ENCODE measurements at places on chromosomes 3 and 15.

DNA sequence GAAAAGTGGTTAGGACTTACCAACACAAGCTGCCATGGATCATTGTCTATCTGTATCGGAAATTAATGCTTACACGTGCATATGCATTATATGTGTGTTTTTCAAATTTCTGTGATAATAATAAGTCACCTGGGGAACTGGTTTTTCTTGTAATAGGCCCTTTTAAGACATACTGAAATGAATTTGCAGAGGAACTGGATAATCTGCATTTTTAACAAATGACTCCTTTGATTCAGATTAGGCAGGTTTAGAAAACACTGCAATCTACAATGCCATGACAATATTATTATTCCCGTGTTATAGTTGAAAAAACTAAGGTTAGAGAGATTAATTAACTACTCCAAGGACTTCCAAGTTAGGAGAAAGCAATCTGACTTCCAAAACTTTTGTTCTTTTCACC, 23.4 kb downstream of the STRIT1 start:
- H3K4me1 ChIP-seq = no peaks in the 10 kb centered on the region
- no peak overlapping the region for H3K4me3 ChIP-seq
- no peaks in the 10 kb centered on the region for H3K36me3 ChIP-seq
- peak; percentile 62 for DNase-seq
- no peaks in the 10 kb centered on the region for H3K27me3 ChIP-seq

GRCh38 chr3:175179055-175179454, 319.9 kb downstream of the NAALADL2 start:
- H3K4me1 ChIP-seq = peaks cover 9% of the 10 kb centered on the region
- no peak overlapping the region for H3K27ac ChIP-seq
- no peaks in the 10 kb centered on the region for H3K36me3 ChIP-seq
- DNase-seq = no peak

DNA sequence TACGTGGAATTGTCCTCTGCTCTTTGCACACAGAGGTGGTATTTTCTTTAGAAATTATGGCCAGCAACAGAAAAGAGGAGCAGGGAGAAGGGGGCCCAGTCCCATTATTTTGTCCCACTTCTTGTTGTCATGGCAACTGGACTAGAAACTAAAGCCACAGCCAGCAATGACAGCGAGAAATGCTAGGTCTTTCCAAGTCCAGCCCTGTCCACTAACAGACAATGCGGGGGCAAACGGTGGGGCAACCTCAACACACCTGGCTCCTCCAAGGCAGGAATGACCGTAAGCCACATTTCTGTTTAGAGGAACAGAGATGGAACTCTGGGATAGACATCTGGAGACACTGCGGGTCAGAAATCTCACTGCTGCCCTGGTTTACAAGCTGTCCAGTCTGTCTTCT, 107.3 kb downstream of the RFTN1 start:
- H3K4me3 ChIP-seq = no peak overlapping the region
- DNase-seq = no peak
- no peak overlapping the region for H3K27ac ChIP-seq
- no peaks in the 10 kb centered on the region for H3K4me1 ChIP-seq

- H3K27me3 ChIP-seq = no peaks in the 10 kb centered on the region
- no peak for DNase-seq
- no peaks in the 10 kb centered on the region for H3K36me3 ChIP-seq
- no peak overlapping the region for H3K27ac ChIP-seq
Observed at GRCh38 chr3:72523429-72524151, 324.7 kb downstream of the SHQ1 start.

All from stomach (tissue), 19 donors.